Stimulated activated CD4-positive, alpha-beta T cell treated with anti-CD3 and anti-CD28 coated beads, Interleukin-1b, Interleukin-23, amount 100 ng/mL, for 1 hour (primary cell): ENCODE measurements at places on chromosomes 1 and 21.

- no peak for DNase-seq
Measured at GRCh38 chr1:170881268-170882265, 53.8 kb upstream of the MROH9 start.

- DNase-seq: no peak
Measured at GRCh38 chr1:178538192-178538916, 25.4 kb downstream of the TEX35 start.

DNA sequence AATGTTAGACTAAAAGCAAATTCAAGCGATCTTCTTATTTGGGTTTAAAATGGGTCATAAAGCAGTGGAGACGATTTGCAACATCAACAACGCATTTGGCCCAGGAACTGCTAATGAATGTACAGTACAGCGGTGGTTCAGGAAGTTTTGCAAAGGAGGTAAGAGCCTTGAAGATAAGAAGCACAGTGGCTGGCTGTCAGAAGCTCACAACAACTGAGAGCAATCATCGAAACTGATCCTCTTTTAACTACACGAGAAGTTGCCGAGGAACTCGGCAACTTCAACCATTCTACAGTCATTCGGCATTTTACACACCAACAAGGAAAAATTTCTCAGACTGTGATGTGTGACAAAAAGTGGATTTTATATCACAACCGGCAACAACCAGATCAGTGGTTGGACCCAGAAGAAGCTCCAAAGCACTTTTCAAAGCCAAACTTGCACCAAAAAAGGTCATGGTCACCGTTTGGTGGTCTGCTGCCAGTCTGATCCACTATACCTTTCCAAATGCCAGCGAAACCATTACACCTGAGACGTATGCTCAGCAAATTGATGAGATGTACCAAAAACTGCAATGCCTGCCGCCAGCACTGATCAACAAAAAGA is 47.9 kb downstream of the ASH1L start:
- no peak for DNase-seq

- no peak for DNase-seq
Measured at GRCh38 chr21:29005696-29006095, 13.0 kb upstream of the LTN1 start.
